ENCODE measurements at places on chromosomes 5 and 9.

- no peak for DNase-seq
These were observed 56.3 kb downstream of the ERAP1 start for GRCh38 chr5:96751203-96752169.

- DNase-seq: no peak
These were observed 5.8 kb upstream of the MEF2C start for GRCh38 chr5:88888848-88889188.

DNA sequence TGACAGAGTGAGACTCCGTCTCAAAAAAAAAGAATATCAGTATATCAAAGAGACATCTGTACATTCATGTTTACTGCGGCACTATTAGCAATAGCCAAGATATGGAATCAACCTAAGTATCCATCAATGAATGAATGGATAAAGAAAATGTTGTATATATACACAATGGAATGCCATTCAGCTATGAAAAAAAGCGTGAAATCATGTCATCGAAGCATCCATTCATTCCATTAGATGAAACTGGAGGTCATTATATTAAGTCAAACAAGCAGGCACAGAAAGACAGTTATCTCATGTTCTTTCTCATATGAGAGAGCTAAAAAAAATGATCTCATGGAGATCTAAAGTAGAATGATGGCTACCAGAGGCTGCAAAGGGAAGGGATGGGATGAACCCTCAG is 180.9 kb upstream of the TLX3 start:
- DNase-seq: no peak

GRCh38 chr5:173717959-173718358 is 101.5 kb upstream of the BOD1 start:
- DNase-seq: no peak

DNA sequence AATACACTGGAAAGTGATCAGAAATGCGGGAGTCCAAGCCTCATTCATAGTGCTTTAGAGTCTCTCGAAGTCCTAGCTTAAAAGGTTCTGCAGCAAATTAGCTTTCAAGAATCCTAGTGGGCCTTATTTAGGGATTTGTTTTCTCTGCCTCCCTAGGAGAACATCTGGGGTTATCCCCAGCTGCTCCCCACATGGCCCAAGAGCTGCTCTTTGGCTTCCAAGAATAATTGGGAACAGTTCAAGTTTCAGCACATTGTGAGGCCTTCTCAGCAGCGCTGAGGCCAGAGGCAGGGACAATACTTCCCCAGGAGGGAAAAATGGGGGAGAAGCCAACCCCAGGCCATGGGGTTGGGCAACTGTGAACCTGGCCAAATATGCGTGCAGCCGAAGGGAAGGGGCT is 108.7 kb downstream of the LIFR start:
- DNase-seq: no peak

DNA sequence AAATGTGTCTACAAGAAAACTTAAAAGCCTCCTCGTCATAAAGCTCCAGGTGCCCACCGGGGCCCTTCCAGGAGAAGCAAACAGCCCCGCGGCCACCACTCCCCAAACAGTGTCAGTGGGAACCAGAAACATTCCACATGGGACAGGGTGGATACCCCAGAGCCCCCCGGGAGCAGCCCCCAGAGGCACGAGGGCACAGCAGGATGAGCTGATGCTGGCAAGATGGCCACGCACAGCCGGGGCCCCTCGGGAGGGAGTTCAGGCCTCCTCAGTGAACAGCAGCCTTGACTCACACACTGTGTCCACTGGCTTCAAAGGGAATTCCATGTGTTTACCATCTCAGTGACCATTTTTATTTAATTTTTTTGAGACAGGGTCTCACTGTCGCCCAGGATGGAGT is 10.5 kb downstream of the EXD3 start:
- DNase-seq: no peak

DNA sequence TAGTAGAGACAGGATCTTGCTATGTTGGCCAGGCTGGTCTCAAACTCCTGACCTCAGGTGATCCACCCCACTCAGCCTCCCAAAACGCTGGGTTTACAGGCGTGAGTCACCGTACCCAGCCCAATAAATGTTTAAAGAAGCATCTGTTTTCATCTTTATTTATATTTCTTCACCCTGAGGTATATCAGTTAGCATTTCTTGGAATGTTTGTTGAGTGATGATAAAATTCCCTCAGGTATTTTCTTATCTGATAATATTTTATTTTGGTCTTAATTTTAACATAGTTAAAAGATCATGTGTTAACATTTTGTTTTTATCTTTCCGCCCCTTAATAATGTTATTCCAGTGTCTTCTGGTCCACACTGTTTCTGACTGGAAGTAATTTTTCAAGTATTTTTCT is 839.6 kb upstream of the CDH10 start:
- DNase-seq: no peak

DNA sequence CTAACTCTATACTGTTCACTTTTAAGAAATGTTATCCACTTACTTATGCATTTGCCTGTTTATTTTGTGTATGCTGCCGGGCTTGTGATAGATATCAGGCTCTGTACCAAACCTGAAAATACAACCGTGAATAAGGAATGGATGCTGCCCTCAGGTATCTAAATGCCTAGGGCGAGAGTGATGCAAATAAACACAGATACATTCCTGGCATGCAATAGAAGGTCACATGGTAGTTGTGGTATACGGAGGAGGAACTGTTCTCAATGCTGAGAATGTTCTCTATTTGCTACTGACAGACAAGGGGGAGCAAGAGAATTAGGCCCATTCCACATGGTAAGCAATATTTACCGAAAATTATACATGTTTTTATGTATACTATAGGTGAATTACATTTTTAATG is 227.8 kb downstream of the ICE1 start:
- no peak for DNase-seq

DNA sequence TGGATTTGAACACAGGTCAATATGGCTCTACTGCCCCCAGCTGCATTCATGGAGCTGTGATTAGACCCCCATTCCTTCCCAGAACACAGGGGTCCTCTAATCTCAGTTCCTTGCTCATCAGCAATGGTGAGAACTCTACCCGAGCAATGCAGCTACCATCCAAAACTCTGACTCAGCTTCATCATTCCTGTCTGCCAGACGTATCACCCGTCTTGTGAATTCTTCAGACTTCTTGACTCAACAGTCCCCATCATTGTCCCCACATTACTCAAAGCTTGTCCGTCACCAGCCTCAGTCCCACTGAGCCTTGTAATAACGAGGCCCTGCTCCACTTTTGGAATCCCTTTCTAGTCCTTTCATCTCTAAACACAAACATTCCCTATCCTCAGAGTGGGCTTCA is 36.3 kb upstream of the STX17 start:
- DNase-seq: no peak

GRCh38 chr5:41517909-41518308 is 7.5 kb upstream of the PLCXD3 start:
- no peak for DNase-seq

GRCh38 chr5:55699041-55699688 is 13.0 kb downstream of the SLC38A9 start:
- no peak for DNase-seq

DNA sequence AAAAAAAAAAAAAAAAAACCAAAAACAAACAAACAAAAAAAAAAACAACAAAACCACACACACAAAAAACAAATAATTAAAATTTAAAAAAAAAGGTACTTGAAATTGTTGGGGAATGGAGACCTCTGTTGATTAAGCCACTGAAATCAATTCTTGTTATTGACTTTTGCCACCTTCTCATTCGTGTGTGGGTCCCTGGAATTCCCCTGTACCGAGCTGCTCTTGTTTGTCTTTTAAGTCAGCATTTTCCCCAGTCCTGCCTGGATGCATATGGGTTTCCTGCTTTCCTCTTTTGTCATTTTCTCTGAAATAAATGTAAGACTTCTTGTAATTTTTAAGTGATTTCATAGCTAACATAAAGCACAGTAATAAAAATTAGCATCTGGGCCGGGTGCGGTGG is 45.5 kb downstream of the GPBP1 start:
- DNase-seq: no peak
